ENCODE measurements at places on chromosomes 4 and X.
A peak's percentile ranks its signal among the peaks of the same experiment; 100 is the strongest.

- no peak for DNase-seq
These were observed 13.8 kb downstream of the CYP4V2 start for GRCh38 chr4:186205156-186205555.

- no peak for DNase-seq
These were observed 16.6 kb downstream of the MAGEA9B start for GRCh38 chrX:149570668-149571067.

- DNase-seq: no peak
These were observed 293.5 kb upstream of the FSTL5 start for GRCh38 chr4:162457071-162457865.

GRCh38 chr4:83552924-83553323 is 17.0 kb downstream of the GPAT3 start:
- DNase-seq: no peak

- DNase-seq: no peak
These were observed 233.0 kb upstream of the SLC7A11 start for GRCh38 chr4:138475116-138475515.

DNA sequence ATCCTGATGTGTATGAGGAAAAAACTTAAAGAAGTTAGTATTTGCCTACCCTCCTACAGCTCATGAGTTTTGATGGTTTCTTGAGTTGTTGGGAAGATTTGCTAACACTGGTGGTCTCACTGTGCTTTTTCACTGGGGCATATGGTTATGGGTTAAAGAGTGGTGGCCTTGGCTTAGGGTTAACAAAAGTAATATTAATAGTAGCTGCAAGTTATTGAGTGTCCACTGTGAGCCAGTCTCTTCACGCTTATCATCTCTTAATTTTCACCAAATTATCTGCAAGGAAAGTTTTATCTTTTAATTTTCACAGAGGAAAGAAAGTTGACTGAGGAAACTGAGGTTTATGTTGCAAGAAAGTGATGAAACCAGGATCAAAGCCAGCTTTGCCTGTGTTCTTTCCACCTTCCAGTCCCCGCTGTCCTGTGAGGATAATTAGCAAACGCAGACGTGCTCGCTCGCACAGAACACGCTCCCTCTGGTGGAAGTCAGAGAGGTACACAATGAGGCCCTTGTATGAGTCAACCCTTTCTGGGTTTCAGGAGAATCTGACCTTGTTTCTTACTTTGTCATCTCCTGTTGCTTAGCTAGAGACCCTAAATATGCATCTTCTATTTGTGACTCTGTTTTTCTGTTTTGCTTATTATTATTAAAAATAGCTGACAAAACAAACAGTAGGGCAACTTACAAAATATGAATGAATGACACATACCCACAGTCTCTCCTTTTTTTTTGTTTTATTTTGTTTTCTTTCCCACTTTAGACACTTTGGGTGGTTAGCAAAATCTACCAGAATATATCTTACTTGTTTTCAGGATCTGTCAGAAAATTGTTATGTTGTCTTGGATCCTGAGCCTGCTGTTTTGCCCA is 94.3 kb downstream of the DDIT4L start:
- DNase-seq: peak; percentile 36

DNA sequence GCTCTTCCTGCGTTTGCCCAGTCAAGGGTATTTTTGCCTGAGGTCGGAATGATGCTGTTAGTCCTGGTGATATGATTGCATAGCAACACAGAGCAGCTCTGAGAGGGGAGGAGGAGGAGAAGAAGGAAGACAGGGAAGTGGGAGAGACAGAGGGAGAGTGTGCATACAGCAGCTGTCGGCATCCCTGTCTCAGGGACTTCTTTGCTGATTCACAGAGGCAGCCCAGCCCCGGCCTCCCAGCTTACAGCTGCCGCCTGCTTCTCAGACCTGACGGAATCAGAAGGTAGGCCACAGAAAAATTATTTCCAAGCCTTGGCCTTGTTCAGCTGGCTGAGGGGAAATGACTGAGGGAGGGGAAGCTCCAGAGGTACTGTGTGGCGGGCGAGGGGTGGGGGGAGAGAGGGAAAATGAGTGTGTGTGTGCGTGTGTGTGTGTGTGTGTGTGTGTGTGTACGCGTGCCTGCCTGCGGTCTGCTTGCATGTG is 319 bp downstream of the DRP2 start:
- no peak for DNase-seq

GRCh38 chr4:108651014-108651791 is 804 bp downstream of the OSTC start:
- no peak for DNase-seq

DNA sequence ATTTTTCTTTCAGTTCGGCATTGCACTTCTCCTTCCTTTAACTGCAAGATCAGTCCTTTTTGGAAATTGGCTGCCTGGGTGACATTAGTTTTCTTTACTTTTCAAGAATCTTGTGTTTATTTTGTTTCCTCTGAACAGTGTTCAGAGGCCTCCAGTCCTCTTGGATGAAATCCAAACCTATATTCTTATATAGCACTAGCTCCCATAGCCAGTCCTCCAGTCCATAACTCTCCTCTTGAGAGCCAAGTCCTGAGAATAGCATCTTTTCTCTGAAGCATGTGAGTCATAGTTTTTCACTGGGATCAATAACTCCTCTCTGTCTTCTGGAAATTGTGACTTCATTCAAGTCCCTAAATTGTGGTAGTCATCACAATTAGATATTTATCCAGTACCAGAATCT is 357.5 kb downstream of the RAPGEF2 start:
- DNase-seq: no peak

DNA sequence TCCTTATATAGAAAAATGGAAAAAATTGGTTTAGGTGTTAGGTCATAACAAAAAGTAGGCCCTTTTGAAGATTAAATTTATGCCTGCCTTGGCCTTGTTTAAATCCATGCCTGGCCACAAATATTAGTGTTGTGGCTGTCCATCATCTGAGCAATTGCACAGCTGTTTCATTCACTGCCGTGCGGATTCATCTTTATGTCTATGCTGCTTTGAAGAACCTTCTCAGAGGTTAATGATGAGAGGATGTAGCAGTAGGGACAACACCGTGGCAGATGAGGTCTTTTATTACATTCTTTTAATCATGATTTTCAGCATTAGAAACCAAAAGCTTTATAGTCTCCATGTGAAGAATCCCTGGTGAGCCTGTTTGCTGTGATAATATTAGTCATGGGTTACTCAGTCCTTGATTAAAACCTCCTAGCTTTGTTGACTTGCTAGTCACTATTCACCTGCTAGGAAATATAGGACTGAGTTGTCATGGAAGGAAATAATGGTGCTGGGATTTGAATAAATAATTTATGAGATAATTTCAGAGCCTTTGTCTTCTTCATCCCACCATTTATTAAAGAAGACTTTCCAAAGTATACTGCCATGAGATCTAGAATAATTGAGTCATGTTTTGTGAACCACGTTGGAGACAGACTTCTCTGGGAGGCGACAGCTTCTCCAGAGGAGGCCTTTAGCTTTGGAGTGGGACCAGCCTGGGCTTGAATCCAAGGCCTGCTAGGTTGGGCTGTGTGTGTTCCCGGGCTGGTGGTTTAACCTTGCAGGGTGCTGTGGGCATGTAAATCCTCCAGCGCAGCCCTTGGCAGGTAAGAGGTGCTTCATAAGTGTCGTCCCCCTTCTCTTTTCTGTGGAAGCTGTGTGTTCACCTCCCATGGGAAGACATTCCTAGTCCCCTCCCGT is 53.5 kb downstream of the PTTG2 start:
- no peak for DNase-seq

- no peak for DNase-seq
These were observed 114.3 kb downstream of the VSIG4 start for GRCh38 chrX:65925592-65925991.

GRCh38 chr4:185567381-185568376 is 32.4 kb upstream of the PDLIM3 start:
- no peak for DNase-seq

- DNase-seq: no peak
These were observed 173.2 kb upstream of the TECRL start for GRCh38 chr4:64582492-64582891.

DNA sequence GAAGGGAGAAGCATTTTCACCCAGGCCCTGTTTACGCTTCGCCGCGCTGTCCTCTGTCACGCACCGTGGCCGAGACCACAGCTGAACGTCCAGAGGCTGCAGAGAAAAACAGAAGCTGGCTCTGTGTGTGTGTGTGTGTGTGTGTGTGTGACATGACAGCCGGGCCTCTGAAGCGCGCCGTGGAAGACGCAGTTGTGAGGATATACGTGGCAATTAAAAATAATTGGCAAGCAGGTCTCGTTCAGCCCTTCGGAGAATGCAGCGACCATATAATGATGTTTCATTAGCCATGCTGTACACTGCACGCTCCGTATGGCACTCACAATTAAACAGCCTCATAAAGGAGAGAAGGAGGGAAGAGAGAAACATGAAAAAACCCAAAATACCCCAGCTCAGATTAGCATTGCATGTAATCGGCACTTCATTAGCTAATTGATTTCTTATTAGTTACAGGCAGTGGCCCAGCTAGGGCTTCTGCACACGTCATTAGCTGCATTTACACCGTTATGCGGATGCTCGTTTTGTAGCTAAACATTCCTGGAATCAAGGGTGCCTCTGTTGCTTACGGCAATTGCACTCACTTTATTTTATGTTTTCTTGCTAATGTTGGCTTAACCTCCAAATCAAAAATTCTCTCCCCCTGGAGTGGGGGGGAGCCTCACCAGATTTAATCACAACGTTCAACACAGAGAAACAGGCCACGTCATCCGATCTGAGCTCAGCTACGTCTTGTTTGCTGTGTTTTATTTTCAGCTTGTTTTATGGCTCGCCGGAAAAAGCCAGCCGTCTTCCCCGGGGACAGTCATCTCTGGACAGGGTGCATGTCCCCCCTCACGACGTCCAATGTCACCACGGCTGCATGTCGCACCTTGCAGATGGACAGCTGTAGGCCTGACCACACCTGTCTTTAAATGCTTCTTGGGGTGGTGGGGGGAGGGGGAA is 74.6 kb upstream of the SHOX start:
- DNase-seq: no peak

- DNase-seq: no peak
These were observed 25.3 kb downstream of the APBB2 start for GRCh38 chr4:41189076-41189475.

DNA sequence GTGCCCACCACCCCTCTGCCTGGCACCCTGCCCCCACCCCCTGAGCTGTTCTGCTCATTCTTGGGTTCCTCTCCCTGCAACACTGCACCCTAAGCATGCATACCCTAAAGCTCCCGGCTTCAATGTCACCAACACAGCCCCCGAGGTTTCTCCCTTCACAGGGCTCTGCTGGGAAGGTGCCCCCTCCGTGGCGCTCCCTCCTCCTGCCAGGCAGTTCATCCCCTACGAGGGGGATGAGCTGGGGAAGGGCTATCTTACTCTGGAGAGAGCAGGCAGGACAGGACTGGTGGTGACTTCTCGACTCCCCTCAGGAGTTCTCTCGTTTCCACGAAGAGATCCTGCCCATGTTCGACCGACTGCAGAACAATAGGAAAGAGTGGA is 6.5 kb downstream of the ATP5ME start:
- DNase-seq: no peak

GRCh38 chrX:123170546-123170945 is 13.5 kb upstream of the GRIA3 start:
- DNase-seq: no peak

DNA sequence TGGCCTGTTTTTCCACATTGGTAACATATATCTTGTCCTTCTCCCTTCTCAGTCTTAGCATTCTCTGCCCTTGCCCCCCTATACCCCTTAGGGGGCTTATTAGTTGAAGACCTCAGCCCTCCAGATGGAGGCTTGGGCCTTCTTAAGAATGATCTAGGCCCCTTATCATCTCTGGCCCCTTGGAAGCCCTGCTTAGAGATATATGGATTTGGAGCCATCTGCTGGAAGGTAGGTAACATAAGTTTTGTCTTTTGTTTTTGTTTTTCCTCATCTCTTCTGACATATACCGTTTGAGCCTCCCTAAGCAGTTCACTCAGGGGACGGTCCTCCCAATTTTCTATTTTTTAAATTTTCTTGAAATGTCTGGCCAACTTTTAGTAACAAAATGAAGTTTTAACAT is 48.3 kb upstream of the NAP1L2 start:
- peak; percentile 4 for DNase-seq

DNA sequence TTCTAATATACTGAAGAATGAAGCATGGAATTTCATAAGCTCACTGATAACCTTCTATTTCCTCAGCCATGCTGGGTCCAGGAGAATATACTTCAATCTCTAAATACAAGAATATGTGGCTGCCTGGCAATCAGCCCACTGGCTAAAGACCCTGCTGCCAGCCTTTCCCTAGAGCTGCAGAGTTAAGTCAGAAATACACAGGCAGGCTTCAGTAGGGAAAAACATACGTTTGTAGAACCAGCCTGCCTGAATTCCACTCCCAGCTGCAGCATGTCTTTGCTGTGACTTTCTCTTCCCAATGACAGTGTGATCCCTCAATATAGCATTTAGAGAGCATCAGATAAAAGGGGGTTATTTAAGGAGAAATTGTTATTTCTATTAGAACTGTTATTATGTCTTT is 289.1 kb downstream of the PCDH19 start:
- no peak for DNase-seq

- DNase-seq: no peak
These were observed 10.3 kb upstream of the CLNK start for GRCh38 chr4:10694828-10695209.

DNA sequence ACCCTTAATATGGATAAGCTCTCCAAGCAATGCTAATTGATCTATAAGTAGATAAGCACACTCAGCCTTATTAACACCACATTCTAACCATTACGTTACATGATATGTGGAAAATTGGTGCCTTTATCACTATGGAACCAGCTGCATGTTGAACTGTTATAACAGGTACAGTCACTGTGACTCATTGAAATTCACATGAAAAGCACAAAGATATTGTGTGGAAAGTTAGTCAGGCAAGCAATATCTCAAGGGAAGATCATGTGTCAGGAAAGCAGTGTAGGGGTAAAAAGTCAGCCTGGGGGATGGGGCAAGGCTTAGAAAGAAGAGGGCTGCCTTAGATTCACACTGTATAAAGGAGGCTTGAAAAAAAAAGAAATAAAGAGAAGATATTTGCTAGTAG is 313.7 kb upstream of the SMIM31 start:
- no peak for DNase-seq

DNA sequence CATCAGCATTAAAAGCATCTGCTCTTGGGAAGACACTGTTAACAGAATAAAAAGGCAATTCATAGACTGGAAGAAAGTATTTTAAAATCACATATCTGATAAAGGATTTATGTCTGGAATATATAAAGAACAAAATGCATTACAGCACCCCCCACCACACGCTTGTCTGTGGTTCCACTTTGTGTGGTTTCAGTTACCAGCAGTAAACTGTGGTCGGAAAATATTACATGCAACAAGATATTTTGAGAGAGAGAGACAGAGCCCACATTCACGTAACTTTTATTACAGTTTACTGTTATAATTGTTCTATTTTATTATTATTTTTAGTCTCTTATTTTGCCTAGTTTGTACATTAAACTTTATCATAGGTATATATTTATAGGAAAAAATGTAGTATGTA is 21.2 kb upstream of the PDE6B start:
- DNase-seq: no peak

DNA sequence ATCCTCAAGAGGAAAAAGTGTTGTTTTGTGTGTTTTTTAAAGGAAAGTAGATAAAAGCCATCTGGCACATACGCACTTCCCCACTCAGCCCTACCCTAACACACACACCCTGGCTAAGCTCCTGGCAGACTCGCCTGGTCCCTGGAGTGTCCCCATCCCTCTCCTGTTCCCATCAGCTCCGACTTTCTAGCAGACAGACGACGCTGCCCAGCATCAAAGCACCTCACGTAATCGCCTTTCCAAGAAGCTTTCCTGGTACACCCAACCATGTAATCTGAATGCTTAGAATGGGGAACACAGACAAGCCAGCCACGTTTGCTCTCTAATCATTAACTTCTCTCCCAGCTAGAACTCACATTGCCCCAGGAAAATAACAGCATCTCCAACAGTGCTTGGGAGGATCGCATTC is 116.2 kb downstream of the AFAP1 start:
- no peak for DNase-seq

Measured in GM13977 (cell line).